ENCODE measurements at places on chromosomes 6 and 20. TPM values are rescaled to one million over a fixed set of nuclear protein-coding genes. Genes with fewer than 3 reads are reported as not detected.

ATAT1 gene
- 7.8 TPM for total RNA-seq

- no peak for DNase-seq
Observed at GRCh38 chr6:51930602-51931001, 156.8 kb downstream of the PKHD1 start.

DNA sequence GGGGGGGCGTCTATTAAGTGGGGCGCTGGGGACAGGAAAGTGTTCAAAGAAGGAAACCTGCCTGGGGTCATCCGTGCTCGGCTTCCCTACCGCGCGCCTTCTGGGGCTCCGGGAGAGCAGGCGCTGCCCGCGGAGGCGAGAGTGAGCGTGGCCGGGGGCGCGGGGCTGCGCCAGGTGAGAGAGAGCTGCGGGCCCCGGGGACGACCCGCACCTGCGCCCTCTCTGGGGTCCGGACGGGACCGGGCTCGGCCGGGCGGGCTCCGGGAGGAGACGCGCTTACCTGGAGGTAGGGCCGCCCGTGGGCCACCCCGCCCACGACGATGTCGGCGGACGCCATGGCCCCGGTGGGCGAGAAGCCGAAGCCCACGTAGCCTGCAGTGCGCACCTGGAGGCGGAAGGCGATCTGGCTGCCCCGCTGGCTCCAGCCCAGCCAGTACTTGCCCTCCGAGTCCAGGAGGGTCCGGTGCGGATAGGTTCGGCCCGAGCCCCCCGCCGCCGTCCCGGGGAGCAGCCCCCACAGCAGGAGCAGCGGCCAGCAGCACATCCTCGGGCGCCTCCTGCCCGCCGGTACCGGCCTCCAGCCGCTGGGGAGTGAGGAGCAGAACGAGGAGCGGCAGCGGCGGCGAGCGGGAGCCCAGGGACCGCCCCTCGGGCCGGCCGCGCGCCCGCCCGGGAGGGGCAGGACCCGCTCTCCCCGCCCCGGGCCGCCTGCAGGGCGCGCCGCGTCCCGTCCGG is at the start of gene MOXD1:
Gene MOXD1 (minus strand): TSS at position 593 of the 735 bp plus-strand sequence. CDS start 49 bp downstream, at position 544.
- DNase-seq: no peak

DNA sequence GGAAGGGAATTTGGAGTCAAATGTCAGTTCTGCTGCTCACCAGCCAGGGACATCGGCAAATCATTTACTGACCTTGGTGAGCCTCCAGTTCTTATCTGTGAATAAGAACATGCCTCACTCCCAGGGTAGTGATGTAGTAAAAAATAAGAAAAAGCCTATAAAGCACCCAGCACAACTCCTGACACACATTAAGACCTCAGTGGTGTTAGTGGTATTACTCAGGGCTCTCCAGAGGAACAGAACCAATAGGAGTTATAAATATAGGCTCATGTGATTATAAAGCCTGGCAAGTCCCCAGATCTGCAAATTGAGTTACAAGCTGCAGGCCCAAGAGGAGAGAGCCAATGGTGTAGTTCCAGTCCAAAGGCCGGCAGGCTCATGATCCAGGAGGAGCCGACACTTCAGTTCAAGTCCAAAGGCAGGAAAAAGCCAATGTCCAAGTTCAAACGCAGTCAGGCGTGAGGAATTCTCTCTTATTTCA is 71.3 kb upstream of the EYA2 start:
- DNase-seq: no peak

All from activated CD8-positive, alpha-beta T cell treated with anti-CD3 and anti-CD28 coated beads for 36 hours (primary cell).